Activated T-helper 2 cell treated with anti-CD3 and anti-CD28 coated beads, Interferon-gamma antibody, Interleukin-2, Interleukin-4, amounts not matched to agents 10 μg/mL and 5 μg/mL and 100 μg/mL, durations not matched to agents 14 hours and 24 hours and 36 hours (primary cell): ENCODE measurements at places on chromosomes 5 and 9. TPM values are rescaled to one million over a fixed set of nuclear protein-coding genes. Genes with fewer than 3 reads are reported as not detected.

C9 gene
- not detected in 2 replicates for total RNA-seq

DNA sequence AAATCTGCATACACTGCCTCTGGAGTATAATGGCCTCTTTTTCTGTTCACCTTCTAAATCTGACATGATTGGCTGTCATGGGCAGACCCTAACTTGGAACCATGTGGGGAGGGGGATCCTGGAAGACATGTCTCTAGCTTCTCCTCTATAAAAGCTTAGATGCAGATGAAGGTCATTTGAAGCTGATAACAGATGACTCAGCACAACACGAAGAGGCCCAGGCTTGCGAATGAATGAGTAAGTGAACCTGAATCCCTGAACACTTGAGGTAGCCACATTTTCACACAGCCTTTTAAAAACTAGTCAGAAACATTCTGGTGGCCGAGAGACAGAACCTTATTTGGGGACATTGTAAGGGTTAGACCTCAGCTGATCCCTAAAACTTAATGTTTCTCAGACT, 282.6 kb downstream of the ELAVL2 start:
- no peak for DNase-seq

PDZD2 gene
- 0.05 and 0.25 TPM in 2 replicates for total RNA-seq

OSMR gene
- total RNA-seq = 0.07 TPM in 1 of 2 replicates, not detected in the other

DNA sequence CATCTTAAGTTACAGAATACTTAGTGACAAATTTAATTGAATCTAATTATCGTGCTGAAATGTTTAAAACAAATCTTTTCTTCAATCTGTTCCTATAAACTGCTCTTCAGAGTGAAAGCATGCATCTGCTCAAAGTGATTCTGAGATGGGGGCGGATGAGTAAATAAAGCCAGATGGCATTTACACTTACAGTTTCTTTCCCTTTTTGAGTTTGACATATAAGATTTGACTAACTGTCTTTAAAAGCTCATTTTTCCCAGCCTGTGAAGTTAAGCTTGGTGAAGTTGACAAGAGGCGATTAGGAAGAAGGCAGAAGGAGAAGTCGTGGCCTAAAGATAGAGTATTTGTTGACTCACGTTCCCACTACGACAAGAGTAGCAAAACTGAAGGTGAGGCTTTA, 137.4 kb downstream of the LPAR1 start:
- no peak for DNase-seq

GRCh38 chr5:92378966-92379611, 996.0 kb upstream of the ARRDC3 start:
- no peak for DNase-seq

FAM120AOS gene
- total RNA-seq = 40.9 and 41.1 TPM in 2 replicates

SPINK6 gene
- not detected in 2 replicates for total RNA-seq

- no peak for DNase-seq
Observed at GRCh38 chr9:26058111-26058895, 380.1 kb upstream of the TUSC1 start.

TSPAN17 gene
- 32.7 and 33.9 TPM in 2 replicates for total RNA-seq

GRCh38 chr5:99109894-99110293, 181.1 kb upstream of the CHD1 start:
- no peak for DNase-seq

DNA sequence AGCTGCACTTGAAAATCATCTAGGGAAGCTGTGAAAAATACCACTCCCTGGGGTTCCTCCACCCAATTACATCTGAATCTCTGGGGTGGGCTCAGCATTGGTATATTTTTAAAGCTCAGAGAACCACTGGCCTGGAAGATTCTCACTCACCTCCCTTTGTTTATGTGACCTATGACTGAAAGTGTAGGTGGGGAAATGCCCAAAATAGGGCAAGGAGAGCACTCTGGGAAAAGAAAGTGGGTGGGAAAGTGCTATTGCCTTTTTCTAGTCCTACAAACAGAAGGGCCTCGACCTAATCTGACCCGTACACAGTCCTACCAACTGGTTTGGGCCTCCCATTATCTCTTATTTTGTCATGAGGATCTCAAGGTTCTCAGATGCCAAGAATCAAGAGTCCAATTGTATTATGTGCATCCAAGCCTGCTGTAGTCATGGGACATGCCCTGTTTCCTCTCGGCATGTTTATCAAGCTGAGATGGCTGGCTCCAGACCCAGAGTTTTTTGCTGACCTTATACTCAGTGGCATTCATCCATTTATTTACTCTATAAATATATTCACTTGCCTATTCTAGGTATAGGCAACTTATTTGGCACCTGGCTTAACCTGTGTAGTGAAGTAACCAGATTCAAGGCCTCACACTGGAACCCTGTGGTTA, 483.7 kb downstream of the ENC1 start:
- DNase-seq = no peak

DNA sequence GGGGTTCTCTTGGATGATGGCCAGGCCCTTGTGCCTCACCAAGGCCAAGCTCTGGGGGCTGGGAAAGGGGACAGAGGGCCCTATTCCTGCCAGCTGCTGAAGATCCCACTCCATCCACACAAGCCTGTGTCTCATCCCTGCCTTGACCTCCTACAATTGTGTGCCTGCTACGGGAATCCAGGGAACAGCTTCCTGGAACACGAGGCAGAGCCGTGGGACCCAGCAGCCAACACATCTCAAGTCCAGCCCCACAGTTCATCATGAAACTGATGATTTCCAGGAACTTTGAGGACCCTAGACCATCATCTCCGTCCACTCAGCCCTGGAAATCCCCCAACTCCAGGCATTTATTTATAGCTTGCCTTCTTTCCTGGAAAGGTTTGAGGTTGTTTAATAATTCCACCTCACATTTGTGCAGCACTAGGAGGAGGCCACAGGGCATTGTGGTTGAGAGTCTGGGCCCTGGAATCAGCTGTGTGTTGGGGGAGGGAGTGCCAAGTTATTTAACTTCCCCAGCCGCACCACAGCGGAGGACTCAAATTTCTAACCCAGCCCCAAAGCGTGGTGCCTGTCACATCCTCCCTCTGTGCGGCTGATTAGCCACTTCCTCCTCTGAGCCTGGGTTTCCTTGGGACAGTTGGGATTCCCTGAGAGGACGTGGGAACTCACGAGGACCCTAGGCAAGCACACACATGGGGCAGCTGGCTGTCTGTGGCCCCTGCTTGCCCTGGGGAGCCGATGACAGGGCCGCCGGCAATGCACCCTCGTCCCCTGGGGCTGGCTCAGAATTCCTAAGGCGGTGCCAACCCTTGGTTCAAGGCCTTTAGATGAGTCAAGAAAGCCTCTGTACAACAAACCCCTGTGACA, 58.2 kb upstream of the GGTA1 start:
- DNase-seq = no peak

ZNF484 gene
- 7.5 and 8.0 TPM in 2 replicates for total RNA-seq

GRCh38 chr5:36206913-36207312, 34.8 kb downstream of the NADK2 start:
- no peak for DNase-seq

OR1Q1 gene
- total RNA-seq = not detected in 2 replicates

DNA sequence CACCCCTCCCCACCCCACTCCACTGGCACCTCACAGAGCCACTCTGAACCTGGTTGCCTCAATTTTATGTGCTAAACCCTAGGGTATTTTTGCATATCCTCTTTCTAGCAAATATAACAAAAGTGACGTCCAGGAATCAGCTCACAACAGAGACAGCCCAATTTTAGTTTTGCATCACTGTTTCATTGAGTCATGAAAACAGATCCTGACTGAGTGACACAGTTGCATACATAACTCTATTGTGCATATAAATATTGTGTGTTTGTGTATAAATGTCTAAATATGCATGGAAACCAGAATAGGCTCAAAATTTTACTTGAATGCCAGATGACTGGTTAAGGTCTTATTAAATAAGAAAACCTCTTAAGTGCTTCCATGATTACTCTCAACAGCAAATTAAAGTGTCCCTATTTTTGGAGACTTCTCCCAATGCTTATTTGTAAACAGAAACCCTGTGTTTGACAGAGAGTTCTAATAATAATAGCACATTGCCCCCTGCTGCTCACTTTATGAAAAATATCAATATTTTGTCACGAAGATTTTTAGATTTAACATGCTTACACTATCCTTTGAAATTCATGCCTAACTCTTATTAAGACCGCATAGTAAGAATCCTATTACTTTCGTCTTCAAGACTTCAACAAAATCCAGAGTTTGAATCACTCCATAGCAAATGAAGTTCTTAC, 75.5 kb upstream of the PRRC1 start:
- no peak for DNase-seq

- no peak for DNase-seq
Observed at GRCh38 chr9:113945784-113946183, 69.7 kb downstream of the ZNF618 start.

DNA sequence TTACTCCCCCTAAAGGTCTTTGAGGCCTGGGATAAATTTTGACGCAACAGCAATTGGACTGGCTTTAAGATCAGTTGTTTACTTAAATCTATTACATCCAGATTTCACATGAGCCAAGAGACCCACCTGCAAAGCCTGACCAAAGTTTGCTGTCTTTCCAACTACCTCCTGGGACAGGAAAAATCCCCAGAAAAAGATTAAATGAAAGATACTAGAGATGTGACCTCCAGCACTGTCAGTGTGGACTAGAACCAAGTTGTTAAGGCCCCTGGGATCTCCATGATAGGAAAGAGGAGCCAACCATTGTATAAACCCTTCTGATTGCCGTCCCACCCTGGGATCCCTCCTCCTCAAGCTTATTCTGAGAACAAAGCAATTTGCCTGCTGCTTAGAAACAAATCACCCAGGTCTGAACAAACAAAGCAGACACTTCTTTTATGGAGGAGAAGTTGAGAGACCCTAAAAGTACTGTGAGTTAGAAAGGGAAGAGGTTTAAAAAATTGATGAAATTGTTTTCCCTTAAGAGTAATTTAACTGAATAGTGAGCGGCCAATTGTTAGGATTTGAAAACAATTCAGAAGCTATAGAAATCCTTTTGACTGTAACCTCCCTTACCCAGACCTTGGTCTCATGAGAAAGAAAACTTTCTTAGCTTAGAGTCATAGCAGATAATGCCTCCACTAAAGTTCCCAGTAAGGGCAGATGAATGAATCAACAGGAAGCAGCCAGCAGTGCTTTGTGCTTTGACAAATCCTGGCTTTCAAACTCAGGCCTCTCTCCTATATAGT, 255.2 kb downstream of the TMEM167A start:
- no peak for DNase-seq

- DNase-seq = no peak
Observed at GRCh38 chr9:82168585-82168984, 180.0 kb downstream of the SPATA31D1 start.

- no peak for DNase-seq
Observed at GRCh38 chr5:80055491-80056170, 20.5 kb downstream of the THBS4 start.

DNA sequence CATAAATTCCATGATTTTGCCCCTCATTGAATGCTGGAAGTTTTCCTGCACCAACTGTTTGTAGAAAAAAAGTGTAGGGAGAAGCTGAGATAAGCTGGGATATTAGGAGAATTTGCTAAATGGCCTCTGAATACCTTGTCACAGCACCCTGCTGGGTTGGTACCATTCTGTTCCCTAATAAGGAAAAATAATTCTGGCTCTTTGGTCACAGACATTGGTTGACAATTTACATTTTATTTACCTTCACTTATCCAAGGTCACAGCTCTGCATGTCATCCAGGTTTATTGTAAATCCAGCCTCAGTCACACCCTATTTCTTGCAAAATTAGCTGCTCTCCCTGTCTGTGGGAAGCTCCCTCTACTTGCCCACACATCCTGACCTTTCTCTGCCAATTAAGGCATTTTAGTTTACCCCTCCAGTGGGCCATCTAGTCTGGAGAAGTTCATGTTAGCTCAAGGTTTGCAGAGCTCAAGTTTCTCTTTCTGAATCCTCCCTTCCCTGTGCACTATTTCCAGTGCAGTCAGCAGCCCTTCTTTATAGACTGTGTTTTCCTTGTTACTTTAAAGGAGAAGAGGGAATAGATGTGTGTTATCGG, 115.4 kb upstream of the NTRK2 start:
- no peak for DNase-seq

- no peak for DNase-seq
Observed at GRCh38 chr5:148841519-148841918, 15.1 kb downstream of the ADRB2 start.

DNA sequence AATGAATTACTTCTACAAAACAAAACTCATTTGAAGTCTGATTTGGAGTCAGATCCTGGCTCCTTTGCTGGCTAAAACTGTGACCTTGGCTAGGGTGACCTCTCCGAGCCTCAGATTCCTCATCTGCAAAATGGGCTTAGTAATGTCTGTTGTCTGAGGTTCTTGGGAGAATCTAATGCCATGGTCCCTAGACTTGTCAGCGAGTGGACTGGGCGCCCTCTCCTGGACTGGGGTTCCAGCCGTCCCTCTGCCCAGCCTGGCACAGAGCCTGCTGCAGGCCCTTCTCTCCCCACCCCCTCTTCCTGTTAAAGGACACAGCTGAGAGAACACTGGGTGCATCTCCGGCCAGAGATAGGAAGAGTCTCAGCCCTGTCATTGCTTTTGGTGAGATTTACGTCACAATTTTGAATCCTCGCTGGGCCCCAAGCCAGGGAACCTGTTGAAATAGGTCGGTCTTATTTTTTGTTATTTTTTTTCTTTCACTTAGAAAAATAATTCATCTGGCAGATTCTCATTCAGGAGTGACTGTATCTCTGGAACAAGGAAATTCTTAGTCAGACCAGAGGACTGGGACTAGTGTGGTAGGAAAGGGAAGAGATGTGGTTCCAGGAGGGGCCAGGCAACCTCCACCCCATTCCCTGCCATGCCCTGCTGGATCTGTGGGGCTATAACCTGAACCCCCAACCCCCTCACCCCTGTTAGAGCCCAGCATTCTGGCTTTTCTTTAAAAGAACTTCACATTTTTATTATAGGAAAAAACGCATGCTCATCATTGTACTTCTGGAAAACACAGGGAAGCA, 48.2 kb upstream of the RPL26L1 start:
- DNase-seq = no peak

KIF12 gene
- total RNA-seq = not detected in 2 replicates

DNA sequence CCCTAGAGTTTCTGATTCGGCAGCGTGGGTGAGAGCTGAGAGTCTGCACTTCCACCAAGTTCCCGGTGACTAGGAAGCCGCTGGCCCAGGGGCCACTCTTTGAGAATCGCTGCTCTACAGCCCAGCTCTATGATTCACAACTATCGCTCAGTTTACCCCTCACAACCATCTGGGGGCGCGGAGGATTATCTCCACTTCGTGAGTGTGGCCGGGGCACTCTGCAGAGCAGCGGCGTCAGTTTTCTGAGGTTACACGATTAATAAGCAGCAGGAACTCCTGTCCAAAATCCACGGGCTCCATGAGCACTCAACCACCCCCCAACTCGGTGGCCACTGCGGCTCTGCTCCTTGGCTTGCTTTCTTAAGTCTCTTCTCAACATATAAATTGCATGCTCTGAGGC, 19.3 kb downstream of the CORO2A start:
- no peak for DNase-seq

CREB3 gene
- total RNA-seq = 34.3 and 34.5 TPM in 2 replicates

DNA sequence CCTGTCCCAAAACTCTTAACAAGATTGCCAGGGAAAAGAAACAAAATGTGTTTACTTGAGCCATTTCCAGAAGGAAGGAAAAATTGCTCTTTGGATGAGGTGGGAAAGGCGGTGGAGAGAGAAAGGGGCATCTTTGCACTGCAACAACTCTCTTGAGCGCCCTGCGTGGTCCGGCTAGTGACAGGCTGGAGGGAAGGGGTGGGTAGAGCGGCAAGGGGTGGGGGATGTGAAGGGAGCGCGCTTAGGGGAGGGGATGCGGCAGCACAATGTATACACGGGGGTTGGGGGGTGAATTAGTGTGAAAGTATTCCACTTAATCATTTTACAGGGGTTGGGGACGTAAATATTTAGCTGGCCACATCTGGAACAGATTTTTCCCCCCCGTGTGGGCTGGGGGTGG, 1.3 kb downstream of the FGF10 start:
- no peak for DNase-seq

REEP2 gene
- total RNA-seq = 9.7 and 11.1 TPM in 2 replicates

ARHGAP26 gene
- total RNA-seq = 13.6 and 15.1 TPM in 2 replicates

GRCh38 chr5:142095035-142095434, 13.5 kb upstream of the NDFIP1 start:
- no peak for DNase-seq
